ENCODE measurements at places on chromosomes 2 and 18.

- no peak for DNase-seq
These were observed 106.5 kb upstream of the ETAA1 start for GRCh38 chr2:67290451-67291290.

DNA sequence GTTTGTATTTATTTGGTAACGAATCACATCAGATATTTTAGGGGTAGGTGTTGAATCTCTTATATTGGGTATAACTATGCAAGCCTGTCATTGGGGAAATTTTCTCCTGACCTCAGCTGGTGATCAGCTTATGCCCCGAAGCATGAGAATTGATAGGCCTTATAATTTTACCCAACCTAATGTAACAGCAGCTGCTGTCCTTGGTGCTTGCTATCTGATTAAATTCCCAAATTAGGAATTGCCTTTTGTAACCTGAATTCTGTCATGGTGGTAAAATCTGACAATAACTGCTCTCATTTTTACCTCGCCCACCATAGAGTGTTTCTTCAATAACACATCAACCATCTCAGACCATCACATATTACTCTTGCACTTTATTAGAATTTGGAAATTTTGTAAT is 1542.6 kb upstream of the PIK3C3 start:
- DNase-seq, result no peak

GRCh38 chr18:78812067-78812466 is 167.6 kb upstream of the SALL3 start:
- DNase-seq, result no peak

GRCh38 chr2:11128243-11128951 is 26.9 kb upstream of the SLC66A3 start:
- DNase-seq, result no peak

DNA sequence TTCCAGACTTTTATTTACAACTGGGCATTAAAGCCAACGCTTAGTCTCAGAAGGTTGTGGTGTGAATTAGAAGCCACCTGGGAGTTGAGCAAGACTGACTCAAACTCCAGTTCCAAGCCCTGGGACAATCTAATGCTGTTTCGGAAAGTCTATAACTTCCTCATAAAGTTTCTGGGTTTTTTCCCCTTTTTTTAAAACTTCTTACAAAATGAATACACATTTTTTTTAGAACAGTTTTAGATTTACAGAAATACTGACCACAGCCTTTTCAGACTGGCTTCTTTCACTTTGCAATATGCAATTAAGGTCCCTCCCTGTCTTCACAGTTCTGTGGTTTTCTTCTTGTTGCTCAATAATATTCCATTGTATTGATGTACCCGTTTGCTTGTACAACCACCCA is 115.9 kb upstream of the TWIST2 start:
- no peak for DNase-seq

- DNase-seq, result no peak
These were observed 29.6 kb upstream of the PGAP1 start for GRCh38 chr2:196956069-196956468.
